Activated effector memory CD4-positive, alpha-beta T cell treated with anti-CD3 and anti-CD28 coated beads, Interleukin-2, amount 50 U/mL, for 16 hours (primary cell): ENCODE measurements at places on chromosomes 3 and 15.

GRCh38 chr3:12705981-12706380 is 42.1 kb upstream of the RAF1 start:
- no peak for DNase-seq

- DNase-seq = no peak
Observed at GRCh38 chr3:53726643-53727042, 119.6 kb downstream of the CHDH start.

DNA sequence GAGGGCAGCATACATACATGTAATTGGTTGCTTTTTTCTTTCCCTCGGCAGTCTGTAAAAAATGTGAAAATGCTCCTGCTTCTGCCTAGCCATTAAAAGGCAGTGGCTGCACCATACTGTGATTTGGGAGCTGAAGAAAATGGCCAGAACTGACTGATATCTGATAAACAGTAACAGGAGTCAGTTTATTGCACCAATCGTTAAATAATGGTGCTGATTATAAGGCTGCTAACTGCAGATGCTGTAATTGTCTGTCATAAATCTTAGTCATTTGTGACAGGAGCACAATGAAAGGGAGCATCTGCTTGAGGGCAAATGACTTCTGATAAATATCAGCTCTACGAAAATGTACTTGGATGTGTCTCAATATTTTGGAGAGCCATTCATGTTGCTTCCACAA is 263.1 kb upstream of the DNAJC19 start:
- DNase-seq = no peak

DNA sequence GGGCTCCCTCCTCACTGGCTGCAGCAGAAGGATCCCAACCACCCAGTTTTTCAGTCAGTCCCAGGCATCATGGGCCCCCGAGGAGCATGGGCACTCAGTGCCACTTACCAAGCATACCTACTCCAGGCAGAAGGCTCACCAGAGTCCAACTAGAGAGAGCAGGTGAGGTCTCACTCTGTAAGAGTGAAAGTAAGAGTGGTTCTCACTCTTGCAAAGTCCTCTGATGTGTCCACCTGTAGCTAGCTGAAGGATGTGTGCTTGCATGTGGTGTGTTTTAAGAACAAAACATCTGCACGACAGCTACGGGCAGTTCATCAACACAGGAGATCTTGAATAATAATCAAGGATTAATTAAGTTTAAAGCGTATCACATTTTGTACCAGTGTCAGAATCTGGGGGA is 49.7 kb downstream of the CCK start:
- DNase-seq = no peak

- DNase-seq = peak; percentile 83
Observed at GRCh38 chr3:51024765-51025632, 350.3 kb downstream of the DOCK3 start.

DNA sequence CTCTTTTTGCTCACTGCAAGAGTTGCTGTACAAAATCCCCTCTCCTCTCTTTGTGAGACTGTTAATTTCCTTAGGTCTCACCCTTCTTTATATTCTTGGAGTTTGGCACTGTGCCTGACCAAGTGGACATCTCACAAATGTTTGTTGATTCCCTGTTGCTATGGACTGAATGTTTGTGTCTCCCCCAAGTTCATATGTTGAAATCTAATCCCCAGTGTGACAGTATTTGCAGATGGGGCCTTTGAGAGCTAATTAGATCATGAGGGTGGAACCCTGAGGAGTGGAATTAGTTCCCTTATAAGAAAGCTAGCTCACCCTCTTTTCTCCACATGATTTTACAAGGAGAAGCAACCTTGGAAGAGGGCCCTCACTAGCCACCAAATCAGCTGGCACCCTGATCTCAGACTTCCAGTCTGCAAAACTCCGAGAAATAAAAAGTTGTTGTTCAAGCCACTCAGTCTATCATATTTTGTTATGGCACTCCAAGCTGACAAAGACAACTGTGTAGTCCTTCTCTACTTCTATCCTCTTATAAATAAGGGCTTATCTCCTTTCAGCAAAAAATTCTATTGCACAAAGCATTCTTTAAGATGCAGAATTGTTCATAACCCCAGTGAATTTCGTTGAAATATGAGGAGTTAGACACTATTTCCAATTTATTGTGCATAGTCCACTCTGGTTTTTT is 65.5 kb upstream of the NPHP3 start:
- DNase-seq = no peak

GRCh38 chr3:177250151-177250550 is 52.9 kb upstream of the TBL1XR1 start:
- no peak for DNase-seq

DNA sequence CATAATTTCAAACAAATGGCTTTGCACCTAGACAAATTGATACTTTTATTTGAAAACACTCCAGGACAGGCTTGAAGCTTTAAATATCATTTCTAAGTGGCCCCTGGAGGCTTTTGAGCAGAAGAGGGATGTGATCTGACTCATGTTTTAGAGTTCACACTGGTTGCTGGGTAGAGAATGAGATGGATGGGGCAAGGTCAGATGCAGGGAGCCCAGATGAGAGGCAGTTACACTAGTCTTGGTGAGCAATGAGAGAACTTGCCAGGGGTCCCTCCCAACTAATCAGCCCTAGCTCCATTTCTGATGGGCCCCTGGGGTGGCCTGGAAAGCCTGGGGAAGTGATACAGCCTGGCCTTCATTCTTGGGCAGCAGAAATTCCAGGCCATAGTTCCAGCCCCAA is 190.4 kb downstream of the MEGF11 start:
- DNase-seq = no peak

DNA sequence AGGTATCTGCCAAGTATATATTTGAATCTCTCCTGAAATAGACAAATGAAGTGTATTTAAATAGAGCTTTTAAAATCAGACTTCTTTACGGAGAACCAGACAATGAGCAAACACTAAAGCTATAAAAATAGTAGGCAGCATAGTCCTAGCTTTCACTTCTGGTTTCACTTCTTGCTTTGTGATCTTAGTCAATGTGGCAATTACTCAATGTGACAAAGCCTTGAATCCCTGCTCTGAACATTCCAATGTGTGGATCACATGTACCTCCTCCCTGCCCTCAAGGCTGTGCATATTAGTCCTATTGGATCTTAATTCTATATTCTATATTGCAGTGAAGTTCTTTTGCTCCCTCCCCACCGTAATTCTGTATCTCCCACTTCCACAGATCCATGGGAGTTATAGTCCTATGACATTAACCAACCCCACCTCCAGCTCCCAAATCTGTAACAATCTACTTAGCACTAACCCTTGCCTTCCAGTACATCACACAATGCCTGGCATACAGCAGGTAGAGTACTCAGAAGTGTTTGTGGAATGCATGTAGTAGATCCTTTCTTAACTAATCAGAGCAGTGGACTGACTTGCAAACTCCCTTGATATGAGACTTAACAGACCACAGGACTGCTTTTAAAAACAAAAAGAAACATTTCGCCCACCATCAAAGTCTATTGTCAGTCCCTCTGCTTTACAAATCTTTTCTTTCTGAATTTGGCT is 24.3 kb upstream of the CP start:
- no peak for DNase-seq

GRCh38 chr3:25191673-25192072 is 236.4 kb upstream of the RARB start:
- DNase-seq = no peak

- no peak for DNase-seq
Observed at GRCh38 chr15:62119227-62119864, 45.7 kb downstream of the C2CD4B start.

DNA sequence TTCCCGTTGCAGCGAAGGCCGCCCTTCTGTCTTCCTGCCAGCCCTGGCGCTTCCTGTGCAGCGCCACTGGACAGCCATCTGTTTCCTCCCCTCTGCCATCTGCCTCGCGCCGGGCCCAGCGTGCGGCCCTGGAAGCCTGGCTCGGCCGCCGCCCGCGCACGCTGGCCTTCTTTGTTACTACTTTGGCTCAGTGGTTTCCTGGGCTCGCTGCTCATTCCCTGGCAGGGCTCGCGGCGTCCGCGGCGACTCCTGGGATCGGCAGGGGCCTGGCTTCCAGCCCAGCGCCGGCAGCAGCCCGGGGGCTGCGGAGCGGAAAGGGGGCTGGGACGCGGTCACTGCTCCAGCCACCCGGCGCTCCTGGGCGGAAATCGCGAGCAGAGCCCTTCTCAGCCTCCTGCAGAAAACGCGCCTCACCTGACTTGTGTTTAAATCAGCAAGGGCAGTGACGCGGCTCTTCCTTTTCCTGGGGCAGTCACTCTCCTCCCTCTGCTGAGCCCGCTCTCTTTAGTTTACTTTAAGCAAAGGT is 10.0 kb downstream of the CMTM7 start:
- peak; percentile 84 for DNase-seq

DNA sequence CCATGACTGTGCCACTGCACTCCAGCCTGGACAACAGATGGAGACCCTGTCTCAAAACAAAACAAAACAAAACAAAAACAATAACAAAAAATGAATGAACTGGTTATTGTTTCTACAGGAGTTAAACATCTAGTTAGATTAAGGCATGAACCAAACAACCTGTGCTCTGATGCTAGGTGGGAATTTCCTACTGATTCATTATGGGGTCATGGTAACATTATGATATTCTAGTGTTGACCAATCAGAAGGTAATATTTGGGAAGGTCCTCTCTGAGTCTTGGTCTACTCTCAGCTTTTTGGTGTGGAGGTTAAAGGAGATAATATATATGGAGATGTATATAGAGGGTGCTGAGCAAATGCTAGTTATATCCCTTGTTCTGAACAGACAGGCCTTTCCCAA is 37.6 kb downstream of the MCF2L2 start:
- DNase-seq = no peak

DNA sequence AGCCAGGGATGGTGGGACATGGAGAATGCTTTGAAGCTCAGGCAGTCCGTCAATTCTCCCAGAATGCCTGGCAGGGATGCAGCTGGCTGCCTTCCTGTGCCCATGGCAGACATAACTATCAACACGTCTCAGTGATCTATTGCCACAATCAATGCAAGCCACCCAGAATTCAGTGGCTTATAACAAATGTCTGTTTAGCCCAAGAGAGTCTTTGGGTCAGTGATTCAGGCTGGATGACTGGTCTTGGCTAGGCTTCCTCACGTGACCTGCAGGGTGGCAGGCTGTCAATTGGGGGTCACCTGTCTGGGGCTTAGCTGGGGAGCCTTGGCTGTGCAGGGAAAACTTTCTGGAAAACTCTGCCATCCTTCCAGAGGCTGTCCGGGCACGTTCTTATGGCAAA is 213.1 kb upstream of the LRRFIP2 start:
- no peak for DNase-seq

GRCh38 chr3:170278627-170279026 is 56.4 kb downstream of the PRKCI start:
- DNase-seq = no peak

GRCh38 chr3:76456322-76456721 is 583.6 kb upstream of the ROBO2 start:
- DNase-seq = no peak

DNA sequence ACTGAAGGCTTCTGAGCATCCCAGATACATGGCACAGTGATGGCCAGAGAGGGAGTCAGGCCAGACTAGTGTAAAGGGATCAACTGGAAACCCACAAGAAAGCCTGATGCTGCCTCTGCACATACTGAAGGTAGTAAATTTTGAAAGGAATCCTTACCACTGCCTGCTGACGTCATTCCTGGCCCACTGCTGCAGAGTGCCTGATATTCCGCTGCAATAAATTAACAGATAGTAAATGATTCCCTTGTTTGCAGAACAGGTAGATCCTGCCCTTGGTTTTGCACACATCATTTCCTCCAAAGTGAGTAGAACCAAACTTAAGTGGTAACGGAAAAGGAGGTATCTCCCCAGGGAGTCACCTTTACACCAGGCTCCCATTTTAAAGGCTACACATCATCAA is 146.7 kb downstream of the FBN1 start:
- DNase-seq = no peak

DNA sequence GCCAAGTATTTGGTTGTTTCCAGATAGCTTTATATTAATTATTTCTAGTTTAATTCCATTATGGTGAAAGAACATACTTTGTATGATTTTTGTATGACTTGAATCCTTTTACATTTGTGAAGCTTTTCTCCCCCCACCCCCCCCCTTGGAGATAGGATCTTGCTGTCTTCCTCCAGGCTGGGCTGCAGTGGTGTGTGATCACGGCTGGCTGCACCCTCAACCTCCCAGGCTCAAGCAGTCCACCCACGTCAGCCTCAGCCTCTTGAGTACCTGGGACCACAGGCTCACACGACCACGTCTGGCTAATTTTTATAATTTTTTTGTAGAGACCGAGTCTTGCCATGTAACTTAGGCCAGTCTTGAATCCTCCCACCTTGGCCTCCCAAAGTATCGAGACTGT is 29.5 kb downstream of the ARL8B start:
- DNase-seq = no peak

DNA sequence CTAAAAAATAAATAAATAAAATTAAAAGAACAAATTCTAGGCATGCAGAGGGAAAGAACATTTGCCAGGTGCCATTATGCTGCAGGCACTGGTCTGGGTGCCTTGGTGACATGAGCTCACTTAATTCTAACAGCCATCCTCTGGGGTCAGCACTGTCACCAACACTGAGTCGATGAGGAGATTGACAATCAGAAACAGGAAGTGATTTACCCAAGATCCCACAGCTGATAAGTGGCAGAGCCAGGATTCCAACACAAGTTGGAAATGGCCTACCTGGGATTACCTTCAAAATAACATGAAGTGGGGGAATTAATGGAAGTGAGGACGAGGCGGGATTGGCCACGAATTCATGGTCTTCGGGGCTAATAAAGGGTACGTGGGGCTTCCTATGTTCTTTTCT is 3.6 kb downstream of the PLIN1 start:
- DNase-seq = no peak

- no peak for DNase-seq
Observed at GRCh38 chr15:67109141-67110034, 44.0 kb downstream of the SMAD3 start.

GRCh38 chr3:152096280-152096906 is 172.3 kb upstream of the MBNL1 start:
- no peak for DNase-seq

- no peak for DNase-seq
Observed at GRCh38 chr3:102174312-102174712, 260.5 kb upstream of the ZPLD1 start.

DNA sequence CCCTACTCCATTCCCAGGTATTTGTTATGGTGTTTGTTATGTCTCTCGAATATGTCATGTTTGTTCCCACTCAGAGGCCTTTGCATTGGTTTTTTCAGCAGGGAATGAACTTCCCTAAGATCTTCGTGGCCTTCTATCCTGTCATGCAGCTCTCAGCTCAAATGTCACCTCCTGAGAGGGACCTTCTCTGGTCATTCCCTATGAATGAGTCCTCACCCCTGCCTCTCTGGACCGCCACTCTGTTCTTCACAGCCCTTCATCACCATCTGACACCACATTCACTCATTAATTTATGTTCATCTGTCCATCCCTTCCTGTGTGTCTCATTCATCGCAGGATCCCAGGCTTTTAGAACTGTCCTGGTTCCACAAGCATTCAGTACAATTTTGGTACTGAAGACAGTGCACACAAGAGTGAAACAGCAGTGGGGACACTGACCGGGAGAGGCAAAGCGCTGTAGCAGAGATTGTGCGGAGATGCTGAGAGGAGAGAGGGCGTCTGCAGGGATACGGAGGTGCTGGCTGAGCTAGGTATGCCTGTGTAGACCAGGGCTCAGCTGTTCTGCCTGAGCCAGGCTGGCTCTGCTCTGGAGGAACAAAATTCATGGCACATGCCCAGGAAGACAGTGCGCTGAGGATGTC is 132.3 kb downstream of the CHCHD6 start:
- DNase-seq = no peak
